ENCODE measurements at places on chromosomes 3 and 15.

DNA sequence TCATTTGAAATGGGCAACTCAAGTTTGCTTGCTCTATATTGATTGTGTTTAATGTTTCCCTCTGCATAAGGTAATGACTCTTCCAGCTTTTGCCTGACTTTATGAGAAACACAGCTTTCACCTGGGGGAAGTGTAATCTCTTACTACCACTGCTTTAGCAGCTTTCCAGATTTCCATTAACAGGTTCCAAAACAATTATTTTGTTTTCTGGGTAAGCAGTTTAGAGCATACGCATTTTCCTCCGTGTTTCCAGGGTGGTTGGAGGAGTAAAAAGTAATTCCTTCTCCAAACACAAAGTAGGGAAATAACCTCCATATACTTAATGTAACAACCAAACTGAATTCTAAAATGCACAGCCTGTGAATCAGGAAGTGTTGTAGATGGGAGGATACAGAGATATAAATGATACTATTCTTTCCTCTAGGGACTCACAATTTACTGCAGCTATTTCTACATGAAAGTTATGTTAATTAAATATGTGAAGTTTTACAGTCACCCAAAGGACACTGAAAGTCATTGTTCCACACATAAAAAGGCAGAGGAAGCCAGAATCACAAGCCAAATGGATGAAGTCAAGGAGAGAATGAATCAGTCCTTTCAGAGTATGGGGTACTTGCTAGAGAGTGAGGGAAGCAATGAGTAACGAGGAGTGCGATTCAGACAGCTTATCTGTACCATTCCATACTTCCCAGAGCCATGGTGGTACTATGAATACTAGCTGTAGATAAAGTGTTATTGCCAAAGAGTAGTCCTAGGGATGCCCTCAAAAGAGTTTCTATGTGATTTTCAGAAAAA is 16.6 kb downstream of the ST3GAL6 start:
- no peak for DNase-seq

GRCh38 chr15:22855791-22856190 is 17.3 kb downstream of the NIPA2 start:
- no peak for DNase-seq

DNA sequence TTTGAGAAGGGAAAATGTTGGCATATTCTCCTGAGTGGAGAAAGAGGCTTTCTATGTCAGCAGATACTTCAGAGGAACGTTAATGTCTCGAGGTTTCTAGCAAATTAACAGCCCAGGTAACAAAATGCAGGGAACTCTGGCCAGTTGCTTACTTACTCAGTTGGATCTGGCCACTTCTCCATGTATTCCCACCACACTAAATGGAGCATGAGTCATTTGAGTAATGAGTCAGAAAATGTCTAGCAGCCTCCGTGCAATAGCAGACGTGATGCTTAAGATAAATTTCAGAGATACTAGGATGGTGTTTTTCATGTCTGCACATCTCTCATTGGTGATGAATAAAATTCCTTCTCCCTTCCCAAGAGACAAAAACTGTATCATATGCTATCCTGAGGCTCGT is 671.5 kb downstream of the FHIT start:
- DNase-seq = no peak

GRCh38 chr15:35484231-35484945 is 61.6 kb downstream of the DPH6 start:
- DNase-seq = no peak

DNA sequence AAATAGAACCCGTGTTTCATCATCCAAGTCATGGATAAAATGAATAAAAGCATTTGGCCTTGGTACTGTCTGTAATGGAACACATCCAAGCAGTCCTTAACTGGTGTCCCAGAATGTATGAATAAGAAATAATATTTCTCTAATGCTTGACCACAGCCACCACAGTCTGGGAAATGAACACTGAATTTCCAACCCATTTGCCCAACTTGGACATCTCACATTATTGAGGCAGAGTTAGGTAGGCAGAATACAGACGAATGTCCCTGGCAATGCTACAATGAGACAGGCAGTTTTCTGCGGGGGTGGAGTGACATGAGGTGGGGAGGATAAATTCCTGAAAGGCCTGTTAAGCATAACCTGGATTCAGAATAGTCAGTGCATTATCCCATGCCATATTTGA is 245.7 kb downstream of the ZIC1 start:
- DNase-seq = no peak

GRCh38 chr3:30610702-30611368 is 4.4 kb downstream of the TGFBR2 start:
- no peak for DNase-seq

DNA sequence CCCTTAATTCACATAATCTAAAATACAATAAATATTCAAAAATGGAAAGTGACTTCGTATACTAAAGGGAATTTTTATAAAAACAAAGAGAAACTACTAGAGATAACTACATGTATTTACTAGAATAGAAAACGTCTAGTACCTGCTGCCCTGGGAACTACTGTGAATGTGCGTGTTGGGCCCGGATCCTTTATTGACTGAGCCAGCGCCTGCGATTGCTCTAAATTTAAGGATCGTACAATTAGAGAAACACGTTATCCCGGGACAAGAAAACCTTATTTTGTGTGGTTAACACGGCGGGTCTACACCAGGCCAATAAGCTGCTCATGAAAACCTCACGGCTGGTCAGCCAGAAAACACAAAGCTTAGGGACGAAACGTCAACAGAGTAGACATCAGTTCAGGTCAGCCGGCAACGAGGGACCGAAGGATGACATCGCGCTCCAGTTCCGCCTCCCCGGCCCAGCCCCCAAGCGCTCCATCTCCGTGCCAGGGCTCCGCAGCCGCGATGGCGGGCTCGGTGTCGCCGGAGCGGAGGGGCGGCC is 555 bp downstream of the TM2D3 start:
- peak; percentile 64 for DNase-seq

GRCh38 chr3:66800941-66801545 is 197.1 kb upstream of the KBTBD8 start:
- DNase-seq = no peak

DNA sequence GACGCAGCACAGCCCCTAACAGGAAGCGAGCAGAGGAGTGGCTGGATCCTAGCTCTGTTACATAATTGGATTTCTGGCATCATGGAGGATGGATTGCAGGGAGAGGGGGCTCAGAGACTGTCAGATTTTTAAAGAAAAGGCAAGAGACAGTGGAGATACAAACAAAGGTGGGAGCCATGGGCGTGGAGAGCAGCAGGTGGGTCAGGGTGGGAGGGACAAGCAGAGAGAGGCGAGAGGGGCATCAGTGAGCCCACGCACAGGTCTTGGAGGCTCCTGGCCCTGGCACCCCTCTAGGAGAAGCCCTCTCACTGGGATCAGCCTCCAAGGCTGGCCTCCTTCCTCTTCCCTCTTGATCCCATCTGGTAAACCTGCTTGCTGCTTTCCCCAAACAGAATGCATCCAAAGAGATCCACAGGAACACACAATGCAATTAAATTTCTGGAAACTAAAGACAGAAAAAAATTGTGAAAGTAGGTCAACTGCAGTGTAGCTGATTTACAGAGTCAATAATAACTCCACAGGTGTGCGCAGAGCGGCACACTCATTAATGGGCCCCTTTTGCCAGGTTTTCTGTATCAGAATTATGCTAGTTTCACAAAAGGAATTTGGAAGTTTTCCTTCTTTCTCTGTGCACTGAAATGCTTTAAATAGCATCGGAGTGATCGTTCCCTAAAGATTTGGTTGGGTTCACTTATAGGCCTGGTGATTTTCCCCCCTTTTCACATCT is 66.1 kb downstream of the LSM3 start:
- no peak for DNase-seq

GRCh38 chr15:80778621-80778963 is 578 bp upstream of the CEMIP start:
- no peak for DNase-seq

DNA sequence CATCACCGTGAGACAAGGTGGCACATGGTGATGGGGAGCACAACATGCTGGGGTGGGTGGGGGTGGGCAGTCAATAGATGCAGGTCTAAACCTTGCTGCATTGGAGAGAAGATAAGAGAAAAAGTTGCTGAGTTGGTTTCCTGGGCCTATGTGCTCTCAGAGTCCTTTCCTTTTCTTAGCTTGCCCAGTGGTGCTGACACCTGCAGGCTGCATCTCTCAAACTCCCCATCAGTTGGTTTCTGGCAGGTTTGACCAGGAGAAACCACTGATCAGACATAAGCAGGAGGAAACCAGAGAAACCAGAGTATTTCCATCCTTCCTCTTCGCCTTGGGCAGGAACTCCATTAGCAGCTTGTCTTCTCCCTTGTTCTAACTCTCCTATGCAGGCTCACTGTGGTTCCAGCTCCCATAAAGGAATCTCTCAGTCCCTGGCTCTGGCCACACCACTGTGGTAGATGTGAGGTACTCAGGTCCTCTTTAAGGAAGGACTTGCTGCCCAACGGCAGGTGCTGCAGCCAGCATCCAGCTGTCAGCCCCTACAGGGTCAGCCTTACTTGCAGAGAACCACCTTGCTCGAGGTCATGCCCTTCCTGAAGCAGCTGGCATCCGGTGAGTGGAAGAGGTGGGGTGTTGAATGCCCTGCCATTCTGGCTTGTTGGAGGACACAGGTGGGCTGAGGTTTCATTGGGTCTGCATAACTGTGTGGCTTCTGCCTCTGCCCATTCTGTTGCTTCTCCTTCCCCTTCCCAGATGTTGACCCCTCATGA is 172.3 kb upstream of the ANKRD28 start:
- peak; percentile 39 for DNase-seq

GRCh38 chr15:66481107-66481856 is 16.3 kb downstream of the SNAPC5 start:
- no peak for DNase-seq

GRCh38 chr15:46301291-46301690 is 666.5 kb downstream of the SQOR start:
- DNase-seq = no peak

GRCh38 chr3:165854696-165855095 is 17.5 kb upstream of the BCHE start:
- DNase-seq = peak; percentile 48

- no peak for DNase-seq
Observed at GRCh38 chr3:99965681-99966408, 148.2 kb downstream of the CMSS1 start.

- DNase-seq = no peak
Observed at GRCh38 chr15:91855241-91855640, 1.7 kb downstream of the SLCO3A1 start.

DNA sequence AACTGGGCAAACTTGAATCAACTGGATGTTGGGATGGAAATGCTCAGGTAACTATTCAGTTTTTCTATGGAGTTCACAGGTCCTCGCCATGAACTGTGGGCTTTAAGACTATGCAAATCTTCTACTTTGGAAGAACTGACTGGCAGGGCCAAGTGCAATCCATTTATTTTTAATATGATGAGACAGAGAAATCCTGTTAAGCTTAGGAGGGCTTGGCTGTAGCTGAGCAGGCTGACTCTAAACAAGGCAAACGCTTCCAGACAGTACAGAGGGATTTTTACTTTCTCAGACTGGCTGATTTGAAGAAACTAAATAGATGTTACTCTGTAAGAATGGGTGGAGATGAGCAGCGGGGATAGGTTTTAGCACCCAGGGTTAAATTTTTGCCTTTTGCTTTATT is 194.2 kb upstream of the ICE2 start:
- DNase-seq = no peak

DNA sequence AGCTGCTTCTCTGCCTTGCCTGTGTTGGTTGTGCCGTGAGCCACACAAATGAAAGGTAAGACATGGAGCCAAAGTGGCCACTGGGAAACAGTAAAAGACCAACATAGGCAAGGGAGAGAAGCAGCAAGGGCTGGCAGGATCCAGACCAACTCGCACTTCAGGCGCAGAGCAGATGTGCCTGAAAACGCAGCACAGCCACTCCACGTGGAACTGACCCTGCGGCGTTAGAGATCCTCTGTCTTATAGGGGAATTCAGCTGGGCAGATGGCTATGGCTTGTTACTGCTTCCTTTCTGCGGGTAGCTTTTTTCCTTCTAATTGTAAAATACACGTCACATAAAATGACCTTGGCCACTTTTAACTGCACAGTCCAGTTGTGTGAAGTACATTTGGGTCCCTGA is 10.4 kb upstream of the GHRL start:
- no peak for DNase-seq

- no peak for DNase-seq
Observed at GRCh38 chr3:53773021-53773436, 73.2 kb downstream of the CHDH start.

GRCh38 chr15:66592505-66593218 is 26.9 kb upstream of the LCTL start:
- no peak for DNase-seq

- no peak for DNase-seq
Observed at GRCh38 chr15:89785774-89786140, 9.6 kb downstream of the MESP2 start.

DNA sequence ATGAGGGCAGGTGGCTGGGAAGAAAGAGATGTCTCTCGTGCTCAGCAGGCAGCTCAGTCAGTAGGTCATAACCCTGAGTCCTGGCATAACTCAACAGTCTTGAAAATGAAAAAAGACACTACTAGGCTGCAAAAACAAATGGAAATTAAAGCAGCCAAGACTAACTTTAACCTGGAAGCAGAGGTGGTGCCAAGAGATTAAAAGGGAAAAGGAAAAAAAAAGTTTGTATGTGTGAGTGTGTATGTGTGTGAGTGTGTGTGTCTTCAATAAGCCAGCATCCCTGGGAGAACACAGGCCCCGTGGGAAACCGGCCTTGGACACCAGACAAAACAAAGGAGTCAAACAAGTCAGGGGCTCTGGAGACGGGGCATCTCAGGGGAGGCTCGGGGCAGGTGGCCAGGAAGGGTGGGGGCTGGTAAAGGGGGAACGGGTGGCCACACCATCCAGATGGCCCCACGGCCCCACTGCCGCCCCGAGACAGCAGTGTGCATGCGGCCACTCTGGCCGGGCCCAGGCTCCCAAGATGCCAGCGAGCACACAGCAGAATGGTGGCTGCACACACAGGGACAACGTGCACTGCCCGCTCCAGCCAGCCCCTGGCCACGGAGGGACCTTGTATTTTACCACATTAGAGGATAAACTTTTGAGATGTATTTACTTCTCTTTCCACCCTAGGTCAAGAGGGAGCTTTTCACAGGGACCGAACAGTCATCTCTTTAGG is 23.8 kb downstream of the CYFIP1 start:
- no peak for DNase-seq

- DNase-seq = peak; percentile 37
Observed at GRCh38 chr15:74274470-74275038, 38.4 kb downstream of the CCDC33 start.

- DNase-seq = no peak
Observed at GRCh38 chr3:52697632-52697965, 8.0 kb downstream of the GLT8D1 start.

DNA sequence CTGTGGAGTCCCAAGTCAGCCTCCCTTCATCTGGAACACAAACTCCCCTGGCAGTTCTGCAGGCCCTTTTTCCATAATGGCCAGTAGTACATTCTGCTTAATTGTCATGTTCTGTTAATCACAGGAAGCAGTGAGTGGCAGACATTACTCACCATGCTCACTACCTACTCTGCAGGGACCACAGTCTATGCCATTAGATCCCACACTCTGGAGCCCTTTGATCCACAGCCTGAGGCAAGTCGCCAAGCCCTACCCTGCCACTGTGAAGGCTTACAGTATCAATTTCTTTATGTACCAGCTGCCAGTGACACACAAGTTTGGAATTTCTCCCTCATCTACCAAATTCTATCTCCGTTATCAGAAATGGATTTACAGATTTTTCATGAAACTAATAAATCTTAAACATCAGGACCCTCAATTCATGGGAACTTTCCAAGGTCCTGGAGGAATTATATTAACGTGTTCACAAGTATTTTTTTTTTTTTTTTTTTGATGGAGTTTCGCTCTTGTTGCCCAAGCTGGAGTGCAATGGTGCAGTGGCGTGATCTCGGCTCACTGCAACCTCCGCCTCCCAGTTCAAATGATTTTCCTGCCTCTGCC is 20.6 kb upstream of the WWTR1 start:
- no peak for DNase-seq

Measured in RPMI8226 (cell line).